ENCODE measurements at places on chromosomes 4 and X.

- peak; percentile 34 for DNase-seq
These were observed 96.2 kb downstream of the UGT8 start for GRCh38 chr4:114694770-114695169.

DNA sequence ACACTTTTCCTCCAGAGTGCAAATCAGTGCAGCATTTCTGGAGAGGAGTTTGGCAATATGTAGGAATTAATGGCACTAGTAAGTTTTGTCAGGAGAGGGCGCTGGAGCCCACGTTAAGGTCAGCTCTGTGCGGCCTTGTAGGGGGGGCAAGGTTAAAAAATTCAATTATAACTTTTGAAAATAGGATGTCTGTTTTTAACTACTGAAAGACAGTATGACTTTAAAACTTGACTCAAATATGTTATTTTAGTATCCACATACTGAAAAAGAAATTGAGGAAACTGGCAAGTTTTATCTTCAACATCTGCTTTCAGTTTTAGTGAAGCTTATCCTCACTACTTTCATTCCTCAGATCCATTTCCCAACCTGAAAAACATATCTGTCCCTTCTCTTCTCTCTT, 30.9 kb upstream of the HSD17B13 start:
- DNase-seq: peak; percentile 49

- DNase-seq: no peak
These were observed 15.9 kb upstream of the GPRASP2 start for GRCh38 chrX:102696306-102696705.

- DNase-seq: peak; percentile 88
These were observed at the start of gene EVC for GRCh38 chr4:5710961-5711478. EVC (plus strand) TSS chr4:5711201; CDS start chr4:5711381, 180 bp downstream.

DNA sequence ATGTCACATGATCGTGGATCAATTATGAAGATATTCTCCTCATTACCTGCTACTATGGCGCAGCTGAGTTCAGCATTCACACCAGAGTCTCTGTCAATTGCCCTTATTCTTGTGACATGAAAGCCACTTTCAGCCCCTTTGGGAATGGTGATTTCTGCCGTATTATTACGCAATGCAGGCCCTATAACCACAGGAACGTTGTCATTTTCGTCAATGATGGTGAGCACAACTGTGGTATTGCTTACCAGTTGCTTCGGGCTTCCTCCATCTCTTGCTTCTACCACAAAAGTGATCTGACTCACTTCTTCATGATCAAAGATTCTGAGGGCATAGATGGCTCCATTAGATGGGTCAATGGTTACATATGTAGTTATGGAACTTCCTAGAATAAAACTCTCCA, 2.1 kb downstream of the PCDH18 start:
- DNase-seq: peak; percentile 81

GRCh38 chr4:81499840-81500239, 28.1 kb upstream of the RASGEF1B start:
- no peak for DNase-seq

GRCh38 chrX:8245411-8245810, 74.3 kb upstream of the VCX2 start:
- DNase-seq: peak; percentile 2

DNA sequence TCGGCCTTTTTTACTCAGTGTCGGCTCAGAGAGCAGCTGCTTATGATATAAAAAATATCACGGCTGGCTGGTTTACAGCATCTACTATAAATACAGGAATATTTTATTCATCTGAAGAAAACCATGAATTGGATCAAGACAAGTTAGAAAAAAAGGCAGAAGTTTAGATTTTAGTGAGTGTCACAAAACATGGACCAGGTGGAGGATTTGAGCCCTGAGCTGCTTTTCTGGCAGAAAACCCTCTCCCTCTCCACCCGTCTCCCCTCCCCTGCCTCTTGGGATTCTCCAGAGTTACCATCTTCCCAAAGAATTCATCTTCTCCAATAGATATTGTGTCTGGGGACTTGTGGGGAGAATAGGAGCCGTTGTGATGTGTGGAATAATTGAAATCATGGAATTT, 142.8 kb upstream of the RAI2 start:
- DNase-seq: no peak

GRCh38 chr4:20248155-20248558, 3.5 kb upstream of the SLIT2 start:
- peak; percentile 87 for DNase-seq

- no peak for DNase-seq
These were observed 147.9 kb downstream of the AMMECR1 start for GRCh38 chrX:110170029-110170428.

GRCh38 chrX:153544727-153545126, 27.3 kb downstream of the ATP2B3 start:
- DNase-seq: no peak

GRCh38 chr4:66564901-66565651, 894.8 kb upstream of the EPHA5 start:
- DNase-seq: peak; percentile 98

DNA sequence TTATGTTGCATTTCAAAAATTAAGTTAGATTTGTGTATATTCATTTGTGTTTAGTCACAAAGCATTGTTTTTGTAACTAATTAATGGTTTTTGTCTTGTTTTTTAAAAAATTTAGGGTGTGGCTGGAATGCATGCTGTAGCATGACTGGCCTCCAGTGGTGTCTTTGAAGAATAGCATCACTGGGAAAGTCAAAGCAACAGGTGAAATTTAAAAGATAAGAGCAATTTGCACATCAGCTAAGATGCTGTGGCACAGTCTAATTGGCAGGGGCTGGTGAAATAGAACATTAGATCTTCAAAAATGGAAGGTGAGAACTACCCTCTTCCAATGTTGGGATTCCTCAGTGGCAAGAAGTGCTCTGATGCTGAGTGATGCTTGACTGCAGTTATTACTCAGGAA, 45.3 kb downstream of the ANK2 start:
- DNase-seq: no peak

- DNase-seq: no peak
These were observed 51.7 kb downstream of the TBC1D9 start for GRCh38 chr4:140704392-140704960.

DNA sequence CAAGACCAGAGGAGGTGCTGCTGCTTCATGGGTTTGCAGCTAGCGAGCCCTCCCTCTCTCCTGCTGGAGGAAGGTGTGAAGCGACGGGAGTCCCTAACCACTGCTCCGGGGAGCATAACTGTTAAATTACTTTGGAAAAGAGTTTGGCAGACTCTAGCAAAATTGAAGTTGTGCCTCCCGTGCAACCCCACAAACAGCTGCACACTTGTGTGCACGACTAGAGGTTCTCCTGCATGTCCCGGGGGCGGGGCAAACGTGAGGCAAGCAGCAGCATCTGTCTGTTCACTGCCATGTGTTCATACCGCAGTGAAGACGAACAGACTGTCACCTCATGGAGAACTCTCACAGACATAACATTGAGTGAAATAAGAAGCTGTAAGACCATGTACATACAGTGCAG, 34.5 kb downstream of the TNIP2 start:
- DNase-seq: no peak

DNA sequence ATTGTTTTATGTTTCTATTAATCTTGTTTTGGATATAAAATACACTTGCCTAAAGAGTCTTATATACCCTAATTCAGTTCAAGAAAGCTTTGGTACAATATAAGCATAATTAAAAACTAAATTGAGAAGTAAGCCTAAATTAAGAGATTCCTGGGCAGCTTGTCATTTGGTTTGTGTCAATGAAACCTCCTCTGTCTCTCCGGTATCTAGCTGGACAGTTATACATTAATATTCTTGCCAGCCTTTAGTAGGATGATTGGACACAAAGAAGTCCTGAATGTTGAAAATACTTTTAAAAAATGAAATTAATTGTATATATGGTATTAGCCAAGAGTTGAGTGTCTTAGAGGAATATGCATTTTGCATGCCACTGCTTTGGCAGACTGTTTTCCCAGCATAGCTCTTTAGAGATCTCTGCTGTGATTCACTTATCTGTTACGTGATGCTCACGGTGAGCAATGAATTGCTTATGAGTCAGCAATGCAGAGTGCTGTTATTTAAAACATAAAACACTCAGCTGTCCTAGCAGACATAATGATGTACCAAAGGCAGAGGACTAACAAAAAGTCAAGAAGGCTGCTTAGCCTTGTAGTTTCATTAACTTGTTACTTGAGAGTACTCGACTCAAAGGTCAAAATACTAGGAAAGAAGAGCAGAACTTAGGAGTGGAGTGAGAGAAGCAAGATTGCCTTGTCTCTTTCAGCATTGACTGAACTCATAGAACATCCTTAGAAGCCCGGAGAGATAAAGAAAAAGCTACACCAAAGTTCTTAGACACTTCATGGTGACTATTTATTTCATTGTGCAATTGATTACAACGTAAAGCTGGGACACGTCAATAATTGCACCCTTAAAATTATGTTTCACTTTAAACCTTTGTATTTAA, 1296.1 kb upstream of the PCDH7 start:
- DNase-seq: peak; percentile 92

GRCh38 chr4:156553659-156554058, 417.9 kb downstream of the PDGFC start:
- no peak for DNase-seq

DNA sequence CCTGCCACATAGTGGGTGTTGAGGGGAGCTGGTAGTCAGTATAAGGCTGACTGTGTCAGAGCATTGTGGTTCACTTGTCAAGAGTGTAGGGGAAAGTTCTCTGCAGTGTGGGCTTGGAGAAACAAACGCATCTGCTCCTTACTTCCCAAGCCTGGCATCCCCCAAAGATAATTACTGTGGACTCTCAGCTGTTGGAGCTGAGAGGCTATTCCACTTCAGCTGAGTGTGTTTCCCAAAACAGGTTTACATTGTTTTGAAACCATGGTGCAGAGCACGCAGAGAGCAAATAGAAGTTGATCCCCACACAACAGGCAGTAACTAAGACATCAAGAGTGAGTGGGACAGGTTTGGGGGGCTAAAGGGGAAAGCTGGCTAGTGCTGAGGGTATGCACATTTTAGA, 181.0 kb upstream of the EOLA2 start:
- no peak for DNase-seq

- DNase-seq: no peak
These were observed 261.8 kb downstream of the DHX15 start for GRCh38 chr4:24322511-24322910.

- no peak for DNase-seq
These were observed 61.2 kb downstream of the TSC22D3 start for GRCh38 chrX:107714206-107714891.

GRCh38 chr4:41750626-41751448, 2.3 kb upstream of the PHOX2B start:
- DNase-seq: no peak

GRCh38 chr4:102612210-102612609, 111.1 kb downstream of the NFKB1 start:
- DNase-seq: no peak

DNA sequence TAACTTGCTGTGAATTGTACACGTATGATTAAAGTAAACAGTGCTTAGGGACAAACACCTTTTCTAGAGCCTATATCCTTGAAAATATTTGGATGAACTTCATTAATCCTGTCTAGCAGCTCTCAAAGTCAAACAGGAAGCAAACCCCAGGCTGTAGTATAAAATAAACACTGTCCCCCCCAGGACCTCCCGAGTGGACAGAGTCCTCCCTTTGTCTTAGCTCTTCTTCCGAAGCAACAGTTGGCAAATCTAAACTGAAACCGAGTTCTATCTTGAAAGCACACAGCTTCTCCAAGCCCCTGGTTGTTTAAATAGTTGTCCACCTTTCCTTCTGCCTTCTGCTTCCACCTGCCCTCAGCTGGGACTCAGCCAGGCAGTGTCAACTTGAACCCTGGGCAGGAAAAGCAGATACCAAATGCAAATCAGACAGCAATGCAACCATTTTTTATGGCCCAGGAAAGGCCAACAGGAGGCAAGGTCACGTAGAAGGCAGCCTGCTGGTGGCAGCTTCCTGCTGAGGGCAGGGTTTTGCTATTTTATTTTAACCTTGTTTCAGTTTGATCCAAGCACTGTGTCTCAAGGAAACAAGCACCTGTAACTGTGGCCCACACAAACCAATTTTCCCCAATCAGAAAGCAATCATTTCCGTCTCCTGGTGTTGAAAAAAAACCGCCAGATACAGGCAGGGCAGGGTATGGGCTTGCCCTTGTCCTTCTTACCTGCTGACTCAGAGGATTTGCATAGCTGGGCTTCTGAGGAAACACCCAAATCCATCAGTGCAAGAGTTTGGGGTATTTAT, 110.3 kb upstream of the KIT start:
- DNase-seq: no peak

Data from fibroblast of skin of back (primary cell).